ENCODE measurements at places on chromosomes 16 and 17.
A peak's percentile ranks its signal among the peaks of the same experiment; 100 is the strongest.

GRCh38 chr17:80890196-80890920, 101.3 kb upstream of the CHMP6 start:
- no peak for DNase-seq

GRCh38 chr16:4801962-4802658, at the start of gene ROGDI:
Gene ROGDI (minus strand): TSS chr16:4802633. CDS start chr16:4802571, 62 bp downstream.
- peak; percentile 25 for DNase-seq

DNA sequence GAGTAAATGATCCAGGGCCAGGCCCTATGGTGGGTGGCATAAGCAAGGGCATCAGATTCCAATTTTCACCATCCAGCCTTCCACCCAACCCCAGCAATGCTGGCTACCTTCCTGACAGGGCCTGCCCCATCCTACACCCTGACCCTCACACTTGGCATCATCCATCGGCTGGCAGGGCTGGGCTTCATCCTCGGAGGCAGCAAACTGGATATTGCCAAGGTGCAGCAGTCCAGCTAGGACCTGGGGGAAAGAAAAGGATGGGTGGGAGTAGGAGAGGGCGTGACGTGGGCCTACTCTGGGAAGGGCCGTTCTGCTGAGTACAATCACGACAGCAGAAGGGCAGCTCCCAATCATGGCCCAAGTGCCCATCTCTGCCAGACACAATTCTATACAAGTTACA, 23.5 kb downstream of the MYO19 start:
- DNase-seq, result no peak

- no peak for DNase-seq
Observed at GRCh38 chr17:29294580-29294900, 592 bp upstream of the NUFIP2 start.

DNA sequence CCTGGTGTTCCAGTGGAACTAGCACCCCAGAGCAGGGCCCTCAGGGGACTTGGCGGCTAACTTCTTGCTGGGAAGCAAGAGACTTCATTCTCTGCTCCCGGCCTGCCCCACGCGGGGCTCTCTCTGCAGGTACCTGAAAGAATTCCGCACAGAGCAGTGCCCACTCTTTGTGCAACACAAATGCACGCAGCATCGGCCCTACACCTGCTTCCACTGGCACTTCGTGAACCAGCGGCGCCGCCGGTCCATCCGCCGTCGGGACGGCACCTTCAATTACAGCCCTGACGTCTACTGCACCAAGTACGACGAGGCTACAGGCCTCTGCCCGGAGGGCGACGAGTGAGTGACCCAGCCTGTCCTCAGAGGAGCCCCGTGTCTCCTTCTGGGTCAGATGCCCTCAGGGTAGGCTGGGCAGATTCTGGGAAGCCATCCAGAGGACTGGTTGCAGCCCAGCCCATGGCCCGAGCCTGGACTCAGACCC, 25.1 kb downstream of the UNK start:
- no peak for DNase-seq

DNA sequence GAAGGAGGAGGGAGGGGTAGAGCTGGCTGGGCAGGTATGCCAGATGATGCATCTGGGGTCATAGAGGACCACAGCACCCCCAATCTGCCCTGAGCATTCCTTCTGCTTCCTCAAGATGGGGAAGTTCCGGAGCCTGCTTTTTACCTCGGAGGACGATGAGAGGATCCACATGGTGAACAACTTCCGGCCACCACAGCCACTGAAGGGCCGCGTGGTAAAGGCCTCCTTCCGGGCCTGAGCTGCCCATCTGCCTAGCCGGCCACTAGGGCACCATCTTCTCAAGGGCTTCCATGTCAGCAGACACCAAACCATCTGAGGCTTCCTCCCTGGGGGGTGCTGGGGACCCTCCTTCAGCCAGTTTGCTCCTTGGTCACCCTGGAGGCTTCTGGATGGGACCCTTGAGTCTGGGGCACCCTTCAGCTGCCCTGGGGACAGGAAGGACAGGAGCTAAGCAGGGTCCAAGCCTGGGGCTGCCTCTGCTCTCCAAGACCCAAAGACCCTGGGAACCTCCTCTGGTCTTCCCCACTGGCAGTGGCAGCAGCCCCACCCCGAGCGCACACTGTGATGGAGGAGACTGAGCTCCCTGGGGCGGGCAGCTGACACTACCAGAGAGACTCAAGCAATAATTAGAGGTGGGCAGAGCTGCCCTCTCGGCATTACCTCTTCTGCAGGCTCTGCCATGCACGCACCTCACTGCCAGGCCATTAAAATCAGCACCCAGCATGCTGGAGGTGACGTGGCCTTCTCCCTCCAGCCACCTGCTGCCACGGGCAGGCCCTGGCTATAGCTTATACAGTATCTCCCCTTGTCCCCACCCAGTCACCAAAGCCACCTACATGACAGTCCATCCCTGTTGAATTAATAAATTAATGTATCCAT, 9.3 kb downstream of the CA7 start:
- no peak for DNase-seq

DNA sequence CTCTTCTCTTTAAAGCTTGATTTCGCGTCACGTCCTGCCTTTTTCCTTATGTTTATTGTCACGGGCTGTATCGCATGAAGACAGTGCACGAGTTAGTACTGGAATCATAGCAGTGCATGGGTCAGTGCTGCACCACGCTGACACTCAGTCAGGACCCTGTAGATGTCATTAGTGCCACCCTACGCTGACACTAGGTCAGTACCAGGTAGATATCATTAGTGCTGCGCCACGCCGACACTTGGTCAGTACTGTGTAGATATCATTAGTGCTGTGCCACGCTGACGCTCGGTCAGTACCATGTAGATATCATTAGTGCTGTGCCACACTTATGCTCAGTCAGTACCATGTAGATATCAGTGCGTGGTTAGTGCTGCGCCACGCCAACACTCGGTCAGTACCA, 106.2 kb upstream of the ZNF469 start:
- no peak for DNase-seq

- DNase-seq, result no peak
Observed at GRCh38 chr17:9232591-9233270, 211.4 kb downstream of the NTN1 start.

DNA sequence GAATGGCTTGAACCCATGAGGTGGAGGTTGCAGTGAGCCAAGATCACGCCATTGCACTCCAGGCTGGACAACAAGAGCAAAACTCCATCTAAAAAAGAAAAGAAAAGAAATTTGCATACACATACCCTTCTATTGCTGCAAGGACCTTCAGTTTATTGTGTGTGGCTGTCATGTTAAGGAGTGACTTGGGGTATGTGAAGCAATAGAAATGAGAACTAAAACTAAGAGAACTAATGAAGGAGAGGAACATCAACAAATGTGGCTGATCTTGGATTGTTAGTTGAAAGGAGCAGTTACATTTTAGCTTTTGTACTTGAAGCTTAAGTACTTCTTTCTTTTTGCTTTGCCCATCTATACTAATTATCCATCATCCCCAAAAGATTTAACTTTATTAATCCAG, 12.7 kb upstream of the NSRP1 start:
- no peak for DNase-seq

GRCh38 chr17:57567251-57567650, 177.8 kb downstream of the CCDC182 start:
- peak; percentile 90 for DNase-seq

DNA sequence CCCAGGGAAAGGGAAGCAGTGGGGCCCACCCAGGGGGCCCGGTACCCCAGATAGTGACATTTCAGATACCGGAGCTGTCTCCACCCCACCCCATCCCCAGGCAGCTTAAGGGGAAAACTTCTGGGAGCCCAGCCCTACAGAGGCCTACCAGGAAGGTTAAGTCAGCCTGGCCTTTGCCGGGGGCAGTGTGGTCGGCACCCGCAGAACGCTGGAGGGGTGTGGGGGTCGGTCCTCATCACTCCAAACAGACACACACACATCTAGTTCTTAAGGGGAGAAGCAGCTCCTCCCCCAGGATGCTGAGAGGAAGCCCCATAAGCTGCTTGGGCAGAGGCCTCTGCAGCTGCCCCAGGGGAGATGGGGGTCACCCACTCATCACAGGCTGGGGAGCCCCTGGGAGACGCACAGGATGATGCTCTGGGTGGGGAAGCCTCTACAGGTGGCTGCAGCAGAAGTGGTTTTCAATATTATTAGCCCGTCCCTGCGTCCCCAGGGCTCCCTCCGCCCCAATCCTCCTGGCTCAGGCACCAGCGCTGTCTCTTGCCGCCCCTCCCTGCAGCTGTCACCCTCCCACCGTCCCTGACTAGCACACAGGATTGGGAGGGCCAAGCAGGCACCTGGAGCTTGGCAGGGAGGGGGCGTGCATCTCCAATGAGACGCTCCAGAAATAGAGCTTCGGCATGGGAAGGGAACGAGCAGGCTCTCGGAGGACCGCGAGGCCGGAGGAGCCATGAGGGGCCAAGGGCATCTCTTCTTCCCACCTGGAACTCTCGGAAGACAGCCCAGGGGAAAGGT, 1.4 kb upstream of the ABR start:
- DNase-seq, result no peak

GRCh38 chr16:89442588-89442987, 47.8 kb downstream of the ANKRD11 start:
- DNase-seq, result no peak

- DNase-seq, result no peak
Observed at GRCh38 chr17:44904001-44904984, 5.0 kb upstream of the EFTUD2 start.

- DNase-seq, result no peak
Observed at GRCh38 chr17:19237389-19238166, 412 bp downstream of the EPN2 start.

DNA sequence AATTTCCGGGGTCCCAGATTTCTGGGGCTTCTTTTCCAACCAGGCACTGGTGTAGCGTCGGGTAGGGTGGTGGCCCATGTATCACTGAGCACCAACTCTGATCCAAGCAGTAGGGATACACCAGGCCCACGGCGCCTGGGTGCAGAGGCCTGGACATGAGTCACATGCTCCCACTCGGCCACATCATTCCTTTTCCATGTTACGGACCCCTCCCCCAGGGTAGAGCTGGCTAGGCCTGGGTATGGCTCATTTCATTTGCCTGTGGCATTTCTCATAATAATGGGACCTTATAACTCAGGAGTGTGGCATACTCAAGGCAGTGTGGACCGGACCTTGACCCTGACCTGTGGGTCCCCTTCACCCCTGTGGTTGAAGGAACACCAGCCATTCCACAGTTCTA, 18.0 kb upstream of the NDRG4 start:
- DNase-seq, result no peak

GRCh38 chr17:35283767-35284166, 40.9 kb downstream of the SLFN5 start:
- no peak for DNase-seq

All from NCI-H1092 (cell line).